ENCODE measurements at places on chromosomes 6 and 20.

DNA sequence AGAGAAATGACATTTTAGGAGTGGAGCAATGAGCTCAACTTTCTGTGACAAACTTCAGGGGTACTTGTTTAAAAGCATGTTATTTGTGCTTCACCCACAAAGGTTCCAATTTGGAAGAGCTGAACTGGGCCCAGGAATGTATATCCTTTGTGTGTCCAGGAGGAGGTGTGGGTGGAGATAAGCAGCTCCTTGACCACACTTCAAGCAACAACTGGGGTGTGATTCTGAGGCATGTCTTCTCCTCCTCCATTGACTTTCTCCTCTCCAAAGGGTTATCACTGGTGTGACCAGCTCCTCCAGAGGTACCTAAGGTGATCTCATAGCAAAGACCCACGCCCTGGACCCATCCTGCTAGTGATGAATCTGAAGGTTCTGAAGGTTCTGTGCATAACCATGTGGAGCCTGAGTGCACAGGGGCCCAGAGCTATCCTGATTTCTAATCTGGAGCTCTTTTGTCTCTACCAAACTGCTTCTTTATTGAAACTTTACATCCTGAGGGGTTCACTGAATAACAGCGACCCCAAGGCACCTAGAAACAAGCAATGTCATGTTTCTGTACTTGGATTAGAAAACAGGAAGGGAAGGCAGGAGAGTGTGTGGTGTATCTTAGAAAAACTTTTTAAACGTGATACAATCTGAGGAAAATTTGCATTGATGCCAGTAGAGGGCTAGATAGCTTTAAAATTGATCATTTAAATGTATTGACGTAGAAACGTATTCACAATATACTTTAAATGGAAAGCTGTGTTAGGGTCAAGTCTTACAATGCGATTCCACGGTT is 60.9 kb upstream of the CD93 start:
- DNase-seq: no peak

DNA sequence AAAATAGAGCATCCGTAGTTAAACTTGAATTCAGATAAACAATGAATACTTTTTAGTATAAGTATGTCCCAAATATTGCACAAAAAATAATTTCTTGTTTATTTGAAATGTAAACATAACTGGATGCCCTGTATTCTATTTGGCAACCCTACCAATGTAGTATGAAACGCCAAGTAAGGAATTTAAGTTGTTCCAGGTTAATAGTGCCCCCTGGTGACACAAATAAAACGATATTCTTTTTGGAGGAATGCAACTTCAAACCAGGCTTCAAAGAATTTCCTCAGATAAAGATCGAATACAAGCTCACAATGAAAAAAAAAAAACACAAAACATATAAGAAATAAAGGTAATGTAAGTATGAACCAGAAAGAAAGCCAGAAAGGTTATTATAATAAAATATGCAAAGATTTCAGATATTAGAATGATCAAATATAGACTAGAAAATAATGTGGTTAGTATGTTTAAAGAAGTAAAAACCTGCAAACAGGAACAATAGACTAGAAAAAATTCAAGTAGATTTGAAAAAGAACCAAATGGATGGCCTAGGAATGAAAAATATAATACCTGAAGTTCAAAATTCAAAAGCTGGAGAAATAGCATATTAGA is 18.4 kb upstream of the AKAP7 start:
- peak; percentile 7 for DNase-seq

GRCh38 chr6:165588515-165588914 is 74.5 kb downstream of the PDE10A start:
- DNase-seq: no peak

DNA sequence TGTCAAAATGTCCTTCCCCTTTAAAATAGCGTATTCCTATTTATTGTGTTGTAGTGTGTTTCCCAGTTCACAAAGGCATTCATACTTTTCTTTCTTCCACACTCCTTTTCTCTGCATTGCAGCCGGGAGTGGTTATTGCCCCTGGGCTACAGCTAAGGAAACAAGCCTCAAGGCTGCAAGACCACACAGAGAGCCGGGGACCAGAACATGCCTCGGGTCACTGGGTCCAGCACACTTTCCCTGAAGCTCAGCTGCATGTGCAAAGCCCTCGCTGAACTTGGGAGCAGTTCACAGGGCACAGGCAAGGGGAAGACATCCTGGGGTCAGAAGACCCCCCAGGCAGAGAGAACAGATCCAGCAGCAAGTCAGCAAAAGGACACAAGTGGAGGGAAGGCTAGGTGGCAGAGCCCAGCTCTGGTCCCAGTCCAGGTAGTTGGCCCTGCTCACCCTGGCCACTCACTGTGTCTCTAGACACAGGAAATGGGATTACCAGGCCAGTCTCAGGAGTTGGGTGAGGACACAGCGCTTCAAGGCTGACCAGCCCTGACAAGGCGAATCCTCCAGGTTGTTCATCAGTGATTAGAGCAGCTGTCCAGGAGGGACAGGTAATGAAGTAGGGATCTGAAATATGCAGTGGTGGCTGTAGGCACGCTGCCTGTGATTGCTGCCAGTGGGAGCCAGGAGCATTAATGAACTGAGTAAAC is 118.2 kb downstream of the CD83 start:
- DNase-seq: no peak

DNA sequence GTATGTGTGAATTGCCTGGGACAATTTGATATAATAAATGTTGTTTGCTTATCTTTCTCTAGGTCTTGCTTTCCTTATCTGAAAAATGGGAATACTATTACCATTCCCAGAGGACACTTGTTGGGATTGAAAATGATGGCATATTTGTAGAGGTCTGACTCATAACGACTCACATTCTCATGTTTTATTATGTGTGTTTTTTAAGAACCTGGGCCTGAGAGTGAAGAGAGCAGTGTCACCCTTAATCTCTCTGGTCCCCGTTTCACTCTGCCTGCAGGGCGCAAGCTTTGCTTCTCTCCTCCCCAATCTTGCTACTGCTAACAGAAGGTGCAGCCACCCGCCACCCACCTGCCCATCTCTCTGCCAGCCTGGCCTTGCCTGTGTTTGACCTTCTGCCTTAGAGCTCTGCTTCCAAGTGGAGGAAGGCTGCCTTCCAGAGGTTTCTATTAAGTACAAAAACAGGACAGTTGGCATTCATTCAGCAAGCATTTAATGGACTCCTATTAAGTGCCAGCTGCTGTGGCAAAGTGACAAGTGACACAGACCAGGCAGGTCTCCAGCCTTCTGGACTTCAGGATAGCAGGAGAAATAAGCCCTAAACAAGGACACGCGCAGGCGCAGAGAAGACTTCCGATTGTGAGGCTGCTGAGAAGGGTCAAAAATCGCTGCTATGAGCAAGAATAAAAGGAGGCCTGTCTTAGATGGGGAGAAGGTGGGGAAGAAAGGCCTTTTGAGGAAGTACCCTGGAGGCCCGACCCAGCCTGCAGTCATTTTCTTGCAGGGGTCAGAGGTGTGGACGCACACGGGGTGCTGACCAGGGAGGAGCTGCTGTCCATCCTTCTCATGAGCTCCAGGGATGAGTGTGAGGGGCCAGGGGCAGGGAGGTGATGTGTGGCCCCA is 112.5 kb downstream of the JPH2 start:
- DNase-seq: no peak

GRCh38 chr20:14698125-14698524 is 360.7 kb upstream of the FLRT3 start:
- no peak for DNase-seq

GRCh38 chr6:149259753-149260152 is 57.8 kb upstream of the TAB2 start:
- no peak for DNase-seq

GRCh38 chr6:14816116-14816859 is 429.6 kb upstream of the JARID2 start:
- DNase-seq: no peak

DNA sequence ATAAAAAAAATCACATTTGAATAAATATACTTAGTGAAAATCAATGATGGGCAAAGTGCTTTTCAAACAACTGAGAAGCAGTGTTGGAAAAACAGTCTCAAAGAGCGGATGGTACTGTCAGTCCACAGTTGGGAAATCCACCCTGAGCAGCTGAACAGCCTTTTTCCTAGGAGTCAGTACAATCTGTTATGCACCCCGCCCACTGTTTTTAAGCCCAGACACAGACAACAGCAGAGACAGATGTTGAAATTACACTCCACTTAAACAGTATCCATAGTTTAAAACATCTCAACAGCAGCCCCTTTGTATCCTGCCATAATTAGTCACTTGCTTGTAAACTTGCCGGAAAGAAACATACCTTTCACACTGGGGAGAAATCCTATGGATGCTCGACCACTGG is 372 bp downstream of the KIAA0408 start:
- DNase-seq: no peak

DNA sequence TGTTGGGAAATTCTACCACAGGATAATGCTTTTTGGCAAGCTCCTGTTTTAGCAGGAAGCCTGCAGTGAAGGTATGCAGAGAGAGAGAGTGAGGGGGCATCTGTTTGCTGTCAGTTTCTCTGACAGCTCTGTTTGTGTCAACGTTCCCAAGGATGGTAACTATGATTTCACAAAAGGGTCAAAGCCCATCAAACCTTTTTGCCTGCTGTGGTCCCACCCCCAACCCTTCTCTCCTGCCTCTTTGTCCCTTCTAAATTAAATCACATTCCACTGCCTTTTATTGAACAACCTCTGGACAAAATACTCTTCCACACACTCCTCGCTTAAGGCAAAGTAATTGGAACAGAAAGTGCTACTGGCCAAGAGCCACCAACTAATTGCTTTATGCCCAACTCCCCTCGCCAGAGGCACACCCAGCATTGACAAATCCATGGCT is 128.3 kb downstream of the TSHZ2 start:
- DNase-seq: no peak

DNA sequence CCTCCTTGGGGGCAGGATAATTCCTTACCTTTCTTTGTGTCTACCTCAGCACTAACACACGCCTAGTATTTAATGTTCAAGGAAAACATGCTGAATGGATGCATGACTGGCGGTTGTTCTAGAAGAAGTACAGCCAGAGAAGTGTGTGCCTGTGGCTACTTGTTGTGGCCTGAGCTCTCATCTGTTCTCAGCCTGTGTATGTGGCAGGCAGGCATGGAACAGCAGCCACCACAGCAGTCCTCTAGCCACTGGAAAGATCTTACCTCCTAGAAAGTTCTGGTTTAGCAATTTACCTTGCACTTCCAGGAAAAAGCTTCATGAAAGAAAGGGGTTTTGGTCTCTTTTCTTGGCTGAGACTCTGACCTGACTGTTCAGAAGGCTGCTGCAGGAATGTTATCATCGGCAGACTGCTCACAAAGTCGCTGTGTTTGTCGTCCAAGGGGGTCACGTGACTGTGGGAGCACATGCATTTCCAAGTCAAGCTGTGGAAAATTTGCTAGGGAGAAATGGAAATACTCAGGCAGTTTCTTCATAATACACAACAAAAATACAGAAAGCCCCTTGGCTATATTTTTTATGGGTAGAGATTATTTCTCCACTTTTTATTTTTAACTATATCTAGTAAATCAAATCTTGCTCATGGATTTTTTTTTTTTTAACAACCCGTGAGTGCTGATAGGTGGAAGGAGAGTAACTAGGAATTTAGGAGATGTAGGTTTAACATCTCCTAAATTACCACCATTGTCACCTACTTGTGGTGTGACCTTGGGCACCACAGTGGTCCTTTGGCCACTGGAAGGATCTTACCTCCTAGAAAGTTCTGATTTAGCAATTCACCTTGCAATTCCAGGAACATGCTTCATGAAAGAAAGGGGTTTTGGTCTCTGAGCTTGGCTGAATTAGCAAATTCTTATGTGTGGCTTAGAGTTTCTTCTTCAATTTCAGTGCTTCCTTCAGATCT is 110.8 kb upstream of the GPR6 start:
- no peak for DNase-seq

- no peak for DNase-seq
Observed at GRCh38 chr20:35369804-35370203, 42.0 kb downstream of the UQCC1 start.

GRCh38 chr6:2531426-2532215 is 219.1 kb downstream of the MYLK4 start:
- DNase-seq: no peak

DNA sequence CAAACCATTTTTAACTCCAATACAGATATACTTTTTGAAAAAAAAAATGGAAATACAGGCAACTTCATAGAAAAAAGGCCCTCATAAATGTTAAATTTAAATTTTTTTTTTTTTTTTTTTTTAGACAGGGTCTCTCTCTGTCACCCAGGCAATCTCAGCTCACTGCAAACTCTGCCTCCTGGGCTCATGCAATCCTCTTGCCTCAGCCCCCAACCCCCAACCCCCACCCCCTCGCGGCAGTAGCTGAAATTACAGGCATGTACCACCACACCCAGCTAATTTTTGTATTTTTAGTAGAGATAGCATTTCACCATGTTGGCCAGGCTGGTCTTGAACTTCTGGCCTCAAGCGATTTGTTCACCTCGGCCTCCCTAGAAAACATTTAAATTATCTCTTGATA is 12.8 kb upstream of the ULBP3 start:
- no peak for DNase-seq

GRCh38 chr20:22810626-22811569 is 224.2 kb upstream of the SSTR4 start:
- DNase-seq: no peak

- no peak for DNase-seq
Observed at GRCh38 chr6:7646394-7646793, 56.4 kb downstream of the SNRNP48 start.

DNA sequence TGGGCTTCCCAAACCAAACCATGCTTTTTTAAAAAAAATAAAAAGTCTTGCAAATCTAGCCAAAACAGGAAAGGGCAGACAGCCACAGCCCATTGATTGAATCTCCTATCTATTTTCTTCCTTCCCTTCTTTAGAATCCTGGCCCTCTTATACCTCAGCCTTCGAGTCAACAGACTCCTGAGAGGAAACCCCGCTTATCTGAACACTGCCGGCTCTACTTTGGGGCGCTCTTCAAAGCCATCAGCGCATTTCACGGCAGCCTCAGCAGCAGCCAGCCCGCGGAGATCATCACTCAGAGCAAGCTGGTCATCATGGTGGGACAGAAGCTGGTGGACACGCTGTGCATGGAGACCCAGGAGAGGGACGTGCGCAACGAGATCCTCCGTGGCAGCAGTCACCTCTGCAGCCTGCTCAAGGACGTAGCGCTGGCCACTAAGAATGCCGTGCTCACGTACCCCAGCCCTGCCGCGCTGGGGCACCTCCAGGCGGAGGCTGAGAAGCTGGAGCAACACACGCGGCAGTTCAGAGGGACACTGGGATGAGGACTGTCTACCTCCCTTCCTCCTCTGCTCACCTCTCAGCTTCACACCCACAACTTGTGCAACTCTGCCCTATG is 10.1 kb upstream of the RTF2 start:
- no peak for DNase-seq

DNA sequence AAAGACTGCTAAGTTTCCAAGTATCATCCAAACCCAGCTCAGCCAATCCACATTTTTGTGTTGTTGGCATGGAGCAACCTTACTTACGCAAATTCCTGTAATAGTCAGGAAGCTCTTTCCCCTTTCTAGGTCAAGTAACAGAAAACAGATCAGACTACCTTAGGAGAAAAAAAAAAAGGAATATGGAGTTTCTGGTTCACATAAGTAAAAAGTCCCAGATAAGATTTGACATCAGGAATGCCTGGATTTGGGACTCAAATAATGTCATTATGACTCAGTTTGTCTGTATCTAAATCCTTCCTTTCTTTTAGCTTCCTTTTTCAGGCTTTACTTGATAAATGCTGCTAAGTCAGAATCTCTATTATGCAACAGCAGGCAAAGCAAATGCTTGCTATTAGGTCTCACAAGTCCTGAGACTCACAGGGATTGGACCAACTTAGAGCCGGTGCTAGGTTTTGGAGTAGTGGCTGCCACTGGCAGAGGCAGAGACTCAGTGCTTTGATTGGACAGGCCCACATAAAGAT is 44.5 kb downstream of the NCOA7 start:
- DNase-seq: no peak

GRCh38 chr6:52363228-52363867 is 1.4 kb downstream of the PAQR8 start:
- no peak for DNase-seq

- DNase-seq: no peak
Observed at GRCh38 chr6:148704400-148705246, 42.2 kb upstream of the UST start.
